ENCODE measurements at places on chromosomes 2 and 18.

GRCh38 chr18:68314403-68314802 lies 400.5 kb downstream of the TMX3 start:
- DNase-seq, result no peak

DNA sequence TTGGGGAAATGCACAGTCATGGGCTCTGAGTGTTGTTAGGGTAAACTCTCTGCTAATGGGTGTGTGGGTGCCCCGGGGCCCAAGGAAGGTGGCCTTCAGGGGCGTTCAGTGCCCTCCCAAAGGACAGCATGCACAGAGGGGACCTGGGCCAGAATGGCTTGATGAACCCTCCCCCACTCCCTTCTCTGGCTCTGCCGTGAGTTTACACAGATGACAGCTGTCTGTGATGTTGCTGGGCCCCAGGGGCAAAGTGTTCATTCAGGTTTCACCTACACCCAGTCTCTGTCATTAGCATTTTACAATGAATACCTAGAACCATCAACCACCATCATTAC lies 3.2 kb downstream of the NPPC start:
- no peak for DNase-seq

DNA sequence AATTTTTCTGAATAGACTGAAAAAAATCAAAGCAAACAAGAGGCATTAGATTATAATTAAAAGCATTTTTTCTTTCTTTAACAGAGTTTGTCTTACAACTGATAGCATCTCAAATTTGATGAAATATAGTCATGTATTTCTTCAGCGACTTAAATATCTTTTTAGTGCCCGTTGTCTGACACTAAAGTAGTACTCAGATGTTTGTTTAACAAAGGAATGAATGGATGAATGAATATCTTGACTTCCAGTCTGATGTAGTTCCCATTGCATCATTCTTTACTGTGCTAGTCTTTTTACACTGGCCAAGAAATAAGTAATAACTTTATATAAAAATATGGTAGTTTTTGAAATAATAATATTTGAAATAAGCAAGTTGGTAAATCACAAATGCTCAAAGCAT lies 111.1 kb downstream of the TTC27 start:
- no peak for DNase-seq

DNA sequence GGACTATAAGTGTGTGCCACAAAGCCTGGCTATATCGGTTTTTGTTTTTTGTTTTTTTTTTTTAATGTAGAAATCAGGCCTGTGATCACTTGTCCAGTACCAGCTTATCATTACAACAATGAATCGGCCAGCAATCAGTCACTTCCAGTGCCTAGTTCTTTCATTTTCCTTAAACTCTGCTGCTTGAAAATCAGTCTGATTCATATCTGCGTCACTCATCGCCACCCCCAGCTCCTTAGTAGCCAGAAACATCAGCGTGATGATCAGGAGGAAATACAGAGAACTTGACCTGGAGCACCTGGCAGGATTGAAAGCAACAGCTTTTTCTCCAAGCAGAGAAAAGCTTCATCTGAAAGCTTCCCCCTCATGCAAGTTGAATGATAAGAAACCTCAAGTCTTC lies 75.4 kb downstream of the SPTBN1 start:
- no peak for DNase-seq

DNA sequence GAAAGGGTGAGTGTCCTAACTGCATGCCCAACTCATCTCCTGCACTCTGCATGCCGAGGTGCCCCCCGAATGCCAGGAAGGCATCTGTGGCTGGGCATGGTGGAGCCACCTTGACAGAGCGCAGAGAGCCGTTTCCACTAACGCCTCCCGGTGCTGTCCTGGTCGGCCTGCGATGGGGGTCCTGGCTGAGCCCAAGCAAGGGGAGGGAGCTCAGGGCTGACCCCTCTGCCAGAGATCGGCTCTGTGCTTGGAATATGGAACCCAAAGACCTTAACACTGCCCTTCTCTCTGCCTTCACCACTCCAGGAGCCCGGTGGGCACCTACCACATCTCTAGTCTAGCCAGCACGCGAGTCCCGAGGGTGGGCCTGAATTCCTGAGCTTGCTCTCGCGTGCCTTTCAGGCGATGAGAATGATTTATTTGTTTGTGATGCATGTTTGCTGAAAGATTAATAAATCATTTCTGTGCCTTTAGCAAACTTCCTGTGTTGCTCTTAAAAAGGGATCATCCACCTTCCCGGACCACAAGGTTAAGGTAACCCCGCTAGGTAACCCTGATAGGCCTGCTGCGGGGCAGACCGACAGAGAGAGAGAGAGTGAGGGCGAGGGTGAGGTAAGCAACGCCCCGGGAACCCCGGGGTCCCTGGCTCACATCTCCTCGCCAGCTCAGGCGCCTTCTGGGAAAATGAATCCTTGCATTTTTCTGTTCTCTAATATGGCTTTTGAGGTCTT lies 35.3 kb downstream of the PDIA6 start:
- no peak for DNase-seq

DNA sequence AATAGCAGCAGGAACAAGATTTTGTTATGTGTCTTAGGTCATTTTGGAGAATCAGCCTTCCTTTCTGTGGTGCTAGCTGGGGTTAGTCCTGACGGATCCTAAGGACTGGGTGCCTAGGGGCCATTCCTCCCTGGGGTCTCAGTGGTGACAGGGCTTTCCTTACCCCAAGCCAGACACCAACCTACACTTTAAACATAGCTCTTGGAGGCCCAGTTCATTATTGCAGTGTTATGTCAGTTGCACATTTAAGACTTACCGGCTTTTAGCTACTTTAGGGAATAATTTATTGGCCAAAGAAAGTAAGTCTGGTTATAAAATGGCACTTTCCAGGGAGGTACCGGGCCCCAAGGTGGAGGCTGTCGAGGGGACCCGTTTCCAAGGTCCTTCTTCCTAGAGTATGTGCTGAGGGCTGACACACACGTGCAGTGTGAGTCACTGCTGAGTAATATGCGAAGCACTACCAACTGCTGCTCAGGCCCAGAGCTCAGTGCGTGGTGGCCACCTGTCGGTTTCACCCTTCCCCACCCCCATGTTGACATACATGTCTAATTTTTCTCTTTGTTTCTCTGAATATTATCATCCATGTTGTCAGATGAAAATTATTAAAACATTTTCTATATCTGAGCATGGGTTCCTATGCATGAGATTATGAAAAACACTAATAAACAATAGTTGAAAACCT lies 37.0 kb upstream of the GRHL1 start:
- no peak for DNase-seq

DNA sequence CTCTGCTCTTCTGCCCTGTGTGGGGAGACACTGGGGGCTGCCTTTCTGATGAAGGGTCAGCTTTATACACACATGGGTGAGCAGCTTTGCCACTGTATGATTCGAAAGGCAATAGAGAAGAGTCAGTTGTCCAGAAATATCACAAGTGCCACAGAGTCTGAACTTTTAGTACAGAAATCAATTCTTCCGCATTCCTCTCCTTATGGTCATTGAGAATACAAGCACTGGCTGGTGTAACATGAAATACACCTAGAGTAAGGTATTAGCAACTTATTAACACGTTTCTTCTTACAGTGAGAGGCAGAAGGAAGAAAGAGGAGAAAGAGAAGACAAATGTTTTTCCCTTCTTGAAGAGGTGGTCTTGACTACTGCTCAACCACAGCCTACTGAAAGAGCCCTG lies 579.2 kb downstream of the ZEB2 start:
- DNase-seq, result no peak

GRCh38 chr18:47817795-47818077 lies 112.7 kb downstream of the SMAD2 start:
- DNase-seq, result no peak

GRCh38 chr2:95031726-95032116 lies 6.2 kb downstream of the MAL start:
- DNase-seq, result no peak

- DNase-seq, result no peak
Observed at GRCh38 chr2:109377976-109378375, 235.8 kb downstream of the SEPTIN10 start.

GRCh38 chr18:45993438-45993837 lies 26.3 kb upstream of the EPG5 start:
- no peak for DNase-seq

GRCh38 chr18:47558110-47558750 lies 306.8 kb upstream of the SKOR2 start:
- no peak for DNase-seq

GRCh38 chr2:205699515-205700289 lies 17.4 kb downstream of the NRP2 start:
- no peak for DNase-seq

DNA sequence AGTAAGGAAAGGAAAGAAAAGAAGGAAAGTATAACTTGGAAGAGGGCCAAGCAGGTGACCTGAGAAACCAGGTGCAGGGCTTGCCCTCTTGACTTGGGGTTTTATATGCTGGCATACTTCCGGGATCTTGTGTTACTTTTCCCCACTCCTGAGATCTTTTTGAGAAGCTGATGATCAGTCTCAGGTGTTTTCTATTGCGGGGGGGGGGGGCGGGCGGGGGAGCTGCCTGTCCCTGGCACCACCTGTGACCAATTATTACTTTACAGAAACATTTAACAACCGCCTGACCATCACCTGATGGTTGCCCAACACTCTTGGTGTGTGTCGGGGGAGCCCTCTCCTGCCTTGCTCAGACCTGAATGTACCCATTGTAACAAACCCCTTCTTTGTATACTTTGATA lies 6.9 kb upstream of the CASP10 start:
- no peak for DNase-seq

DNA sequence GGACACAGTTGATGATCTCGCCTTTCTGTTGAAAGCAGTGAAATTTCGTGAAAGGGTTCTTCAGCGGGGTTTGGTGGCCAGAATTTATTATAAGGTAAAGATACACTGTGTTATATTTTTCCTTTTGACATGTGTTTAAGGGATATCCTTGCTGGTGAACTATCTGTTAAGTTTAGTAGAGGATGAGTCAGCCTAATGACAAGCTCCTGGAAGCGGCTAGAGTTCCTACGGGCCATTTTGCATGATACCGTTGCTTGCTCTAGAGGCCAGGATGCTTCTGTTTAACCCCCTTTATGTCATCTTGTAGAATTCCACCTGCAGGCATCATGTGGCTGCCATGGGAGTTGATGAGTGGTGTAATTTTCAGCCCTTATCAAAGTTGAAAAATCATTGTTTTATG lies 124.8 kb upstream of the BCL2L11 start:
- no peak for DNase-seq

Data from right lobe of liver (tissue), 6 donors.